ENCODE measurements at places on chromosomes 2 and 18.

DNA sequence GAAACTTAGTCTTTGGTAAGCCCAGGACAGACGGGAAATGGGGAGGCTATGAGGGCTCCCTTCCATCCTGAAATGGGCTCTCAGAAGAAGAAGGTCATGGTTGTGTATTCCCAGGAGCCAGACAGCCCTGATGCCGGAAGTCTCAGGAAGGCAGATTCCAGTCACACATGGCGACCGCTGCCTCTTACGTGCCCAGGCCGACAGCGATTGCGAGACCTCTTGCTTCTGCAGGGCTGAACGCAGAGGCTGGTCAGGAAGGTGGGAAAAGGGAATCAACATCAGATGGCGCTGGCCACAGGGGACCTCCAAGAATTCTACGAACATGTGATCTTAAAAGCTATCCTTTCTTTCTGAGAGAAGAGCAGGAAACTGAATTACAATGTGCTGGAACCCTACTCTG is 22.8 kb upstream of the SH3BP4 start:
- no peak for DNase-seq

- no peak for DNase-seq
These were observed 162.9 kb upstream of the SIX2 start for GRCh38 chr2:45172142-45172541.

GRCh38 chr2:48174503-48174902 is 268.2 kb upstream of the FBXO11 start:
- DNase-seq: no peak

DNA sequence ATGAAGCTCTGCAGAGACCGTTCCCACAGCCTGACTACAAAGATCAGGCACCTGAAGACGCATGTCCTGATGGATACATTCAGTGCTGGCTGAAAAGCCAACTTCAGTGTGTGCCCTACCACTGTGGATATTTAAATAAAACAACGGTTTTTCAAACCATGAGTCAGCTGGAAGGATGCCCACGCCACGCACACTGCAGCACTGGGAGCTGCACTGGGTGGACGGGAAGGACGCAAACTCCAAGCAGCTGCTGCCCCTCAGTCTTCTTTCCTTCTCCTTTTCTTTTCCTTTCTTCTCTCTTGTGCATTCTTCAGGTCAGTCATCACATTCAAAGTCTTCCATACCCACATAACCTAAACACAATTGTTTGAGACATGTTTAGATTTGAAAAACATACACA is 7.9 kb downstream of the TMEM18 start:
- no peak for DNase-seq
